ENCODE measurements at places on chromosomes 4 and X.

DNA sequence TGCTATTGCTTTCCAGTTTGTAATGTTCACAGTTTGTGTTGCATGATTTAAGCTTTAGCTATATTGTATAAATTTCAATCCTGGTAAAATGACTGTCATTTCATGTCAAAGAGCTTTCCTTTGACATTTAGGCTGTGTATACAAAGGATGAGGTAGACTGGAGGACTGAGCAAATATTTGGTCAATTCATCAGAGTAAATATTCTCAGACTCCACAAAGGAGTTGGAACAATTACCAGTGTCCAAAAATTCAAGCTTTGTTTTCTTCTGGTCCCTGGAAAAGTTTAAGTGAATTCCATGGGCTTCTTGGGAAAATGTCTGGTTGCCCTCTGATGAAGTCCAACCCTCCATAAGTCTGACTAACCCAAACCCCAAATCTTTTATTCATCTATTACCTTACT is 682.4 kb downstream of the DACH2 start:
- no peak for DNase-seq

GRCh38 chrX:43703211-43703791 is 47.2 kb downstream of the MAOA start:
- DNase-seq: no peak

- no peak for DNase-seq
These were observed 40.5 kb downstream of the CEP44 start for GRCh38 chr4:174324236-174324635.

- no peak for DNase-seq
These were observed 205.9 kb upstream of the CASK start for GRCh38 chrX:42129022-42129940.

- no peak for DNase-seq
These were observed 2138.8 kb downstream of the PCDH7 start for GRCh38 chr4:32858971-32859370.

GRCh38 chr4:7808752-7809151 is 130.9 kb downstream of the AFAP1 start:
- no peak for DNase-seq

DNA sequence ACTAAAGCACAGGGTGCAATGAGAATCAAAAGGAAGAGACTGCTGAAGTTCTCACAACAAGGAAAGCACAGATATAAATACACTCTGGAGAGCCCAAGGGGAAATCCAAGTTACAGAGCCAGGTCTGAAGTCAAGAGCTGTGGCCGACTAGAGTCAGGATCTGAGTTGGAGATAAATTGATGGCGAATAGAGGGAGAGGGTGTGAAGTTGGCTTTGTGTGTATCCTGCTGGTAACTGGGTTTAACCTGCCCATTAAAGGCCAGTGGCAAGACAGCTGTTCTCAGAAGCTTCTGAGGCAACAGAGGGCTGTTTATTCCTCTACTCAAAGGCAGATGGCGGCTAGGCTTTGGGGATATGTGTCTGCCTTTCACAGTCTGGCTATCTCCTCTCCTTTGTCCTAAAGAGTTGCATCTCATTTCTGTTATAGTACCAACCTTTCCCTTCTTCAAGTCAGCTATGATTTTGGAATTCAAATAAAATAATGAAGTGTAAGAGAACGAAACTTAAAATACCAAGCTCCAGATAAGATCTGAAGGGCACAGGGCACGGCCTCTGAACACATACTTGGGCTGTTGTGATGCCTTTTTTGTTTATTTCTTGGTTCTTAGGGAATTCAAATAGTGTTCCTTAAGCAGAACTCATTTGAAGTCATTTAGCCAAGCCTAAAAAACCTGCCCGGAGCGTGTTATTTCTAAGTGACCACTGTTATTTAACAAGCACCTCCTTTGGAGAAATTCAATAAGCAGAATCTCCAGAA is 142.1 kb downstream of the APBB2 start:
- no peak for DNase-seq

GRCh38 chr4:173211838-173212237 is 43.2 kb downstream of the GALNT7 start:
- DNase-seq: no peak

GRCh38 chr4:53748328-53748772 is 157.1 kb upstream of the LNX1 start:
- DNase-seq: no peak

- no peak for DNase-seq
These were observed 20.6 kb downstream of the CLIC2 start for GRCh38 chrX:155313766-155314165.

- DNase-seq: no peak
These were observed 118.6 kb downstream of the CRLF2 start for GRCh38 chrX:1093586-1094421.

- no peak for DNase-seq
These were observed 80.0 kb upstream of the NALF2 start for GRCh38 chrX:69424161-69424560.

GRCh38 chr4:24298911-24299310 is 285.4 kb downstream of the DHX15 start:
- no peak for DNase-seq

GRCh38 chr4:140609548-140610425 is 41.0 kb upstream of the UCP1 start:
- DNase-seq: no peak

GRCh38 chr4:34108391-34108790 is 2135.9 kb downstream of the ARAP2 start:
- no peak for DNase-seq

GRCh38 chr4:174317531-174317930 is 33.8 kb downstream of the CEP44 start:
- no peak for DNase-seq

- no peak for DNase-seq
These were observed 78.5 kb upstream of the PDHA2 start for GRCh38 chr4:95761426-95761825.

GRCh38 chr4:108834835-108835384 is 72.1 kb upstream of the ETNPPL start:
- no peak for DNase-seq

DNA sequence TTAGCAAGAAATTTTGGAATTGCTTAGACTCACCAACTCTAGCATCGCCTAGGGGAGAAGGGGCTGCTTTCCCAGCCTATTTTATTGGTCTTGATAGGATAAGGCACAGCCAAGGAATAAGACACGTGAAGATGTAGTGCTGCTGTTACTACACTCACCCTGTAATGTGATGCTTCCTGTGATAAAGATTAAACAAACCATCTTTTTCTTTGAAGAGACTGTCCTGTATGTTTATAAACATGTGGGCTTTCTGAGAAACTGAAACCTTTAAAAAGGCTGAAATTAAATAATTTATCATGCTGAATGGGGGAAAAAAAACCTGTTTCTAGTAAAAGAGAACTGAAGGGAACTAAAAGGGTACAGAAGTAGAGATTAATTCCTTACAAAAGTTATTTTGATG is 13.2 kb downstream of the TAPT1 start:
- DNase-seq: no peak

GRCh38 chr4:155521382-155521781 is 144.6 kb upstream of the MAP9 start:
- no peak for DNase-seq

- no peak for DNase-seq
These were observed 214.5 kb downstream of the TLL1 start for GRCh38 chr4:166087569-166087968.

DNA sequence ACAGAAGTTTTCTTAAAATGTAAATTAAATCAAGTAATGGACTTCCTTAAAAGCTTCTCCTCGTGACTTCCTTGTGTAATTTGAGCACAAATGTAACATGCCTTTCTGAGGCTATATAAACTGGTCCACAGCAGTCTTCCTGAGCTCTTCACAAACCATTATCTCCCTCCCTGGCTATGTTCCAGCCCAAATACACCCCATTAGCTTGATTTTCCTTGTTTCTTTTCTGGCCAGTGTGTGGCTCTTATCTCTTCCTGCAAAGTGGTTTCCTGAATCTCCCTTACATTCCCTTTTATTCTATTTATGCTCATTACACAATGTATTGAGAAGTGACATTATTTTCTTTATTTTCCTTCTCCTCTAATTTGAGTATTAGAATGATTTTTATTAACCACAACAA is 1085.3 kb upstream of the PCDH10 start:
- no peak for DNase-seq

DNA sequence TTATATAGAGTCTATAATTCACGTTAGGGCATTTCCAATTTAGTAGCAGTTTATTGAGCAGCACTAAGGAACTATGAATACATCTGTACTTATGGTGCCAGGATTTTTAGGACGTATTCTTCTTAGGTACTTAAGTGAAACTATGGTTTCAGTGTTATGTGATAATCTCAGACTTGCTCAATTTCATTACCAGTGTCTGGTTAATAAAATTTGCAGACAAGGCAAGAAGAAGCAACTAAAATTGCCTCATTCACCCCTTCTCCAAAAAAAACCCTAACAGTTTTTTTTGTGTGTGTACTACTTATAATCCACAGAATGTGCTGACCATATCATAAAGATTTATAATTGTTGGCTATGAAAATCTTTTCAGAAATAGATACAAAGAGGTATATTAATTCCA is 6.0 kb upstream of the CXCL10 start:
- DNase-seq: no peak

- no peak for DNase-seq
These were observed 62.8 kb downstream of the BEX3 start for GRCh38 chrX:103439161-103439560.

DNA sequence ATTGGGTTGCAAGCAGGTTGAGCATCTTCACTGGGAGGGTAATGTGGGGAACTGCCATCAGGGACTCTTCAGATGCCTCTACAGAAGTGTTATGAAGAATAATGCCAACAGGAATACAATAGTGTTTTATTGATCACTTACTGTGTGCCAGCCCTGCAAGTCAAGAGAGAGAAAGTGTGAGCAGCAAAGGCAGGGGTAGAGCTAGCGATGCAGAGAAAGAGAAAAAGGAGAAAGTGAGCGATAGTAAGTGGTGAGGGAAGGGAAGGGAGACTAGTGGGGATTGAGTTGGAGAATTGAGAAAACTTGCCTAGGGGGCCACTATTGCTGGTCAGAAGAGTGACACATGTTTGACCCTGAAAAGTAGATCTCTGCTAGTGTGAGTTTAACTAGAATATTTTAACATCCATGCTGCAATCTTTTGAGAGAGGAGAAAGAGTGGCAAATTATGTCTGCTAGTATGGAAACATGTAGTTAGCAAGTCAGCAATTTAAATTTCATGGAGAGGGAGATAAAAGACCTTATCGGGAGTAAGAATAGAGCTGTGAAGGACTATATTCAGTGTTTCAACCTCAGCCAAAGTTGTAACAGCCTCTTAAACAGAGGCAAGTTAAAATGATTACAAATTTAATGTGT is 12.2 kb downstream of the AFF1 start:
- no peak for DNase-seq

GRCh38 chr4:163109967-163110366 is 56.7 kb downstream of the NAF1 start:
- DNase-seq: no peak

DNA sequence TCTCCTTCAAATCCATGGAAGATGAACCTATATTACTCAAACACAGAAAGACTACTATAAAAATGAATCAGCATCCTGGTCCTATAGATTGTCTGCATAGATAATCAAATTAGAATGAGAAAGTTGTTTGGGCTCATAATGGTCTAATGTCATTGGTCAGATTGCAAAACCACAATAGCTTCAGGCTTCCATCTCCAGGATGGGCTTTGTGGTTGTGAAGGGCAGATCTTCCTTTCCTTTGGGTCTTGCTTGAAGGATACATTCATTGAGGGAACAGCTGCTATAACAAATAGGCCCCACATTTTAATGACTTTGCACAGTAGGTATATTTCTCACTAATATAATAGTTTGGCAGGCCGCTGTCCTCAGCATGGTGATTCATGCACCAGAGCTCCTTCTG is 94.3 kb downstream of the REPS2 start:
- no peak for DNase-seq

DNA sequence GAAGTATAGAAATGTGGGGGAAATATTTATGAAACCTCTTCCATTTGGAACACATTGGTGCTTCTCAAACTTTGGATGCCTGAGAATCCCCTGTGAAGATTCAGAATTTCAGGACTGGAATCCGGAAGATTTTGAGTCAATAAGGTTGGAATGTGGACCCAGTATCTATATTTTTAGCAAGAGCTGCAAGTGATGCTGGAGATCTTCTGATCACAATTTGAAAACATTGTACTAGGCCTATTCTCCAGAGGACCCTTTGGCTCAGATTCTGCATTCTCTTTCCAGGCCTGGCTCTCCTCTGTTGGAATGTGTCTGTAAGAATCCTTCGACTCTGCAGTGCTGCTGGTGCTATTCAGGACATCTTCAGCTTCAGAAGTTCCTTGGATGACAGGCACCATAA is 2.4 kb upstream of the PKD2 start:
- no peak for DNase-seq

- DNase-seq: no peak
These were observed at the start of gene MGAT4D for GRCh38 chr4:140497747-140498636. Gene MGAT4D, minus strand, starts transcription at chr4:140498293. Its CDS starts 71 bp downstream, at chr4:140498222.

- no peak for DNase-seq
These were observed 13.2 kb downstream of the HS3ST1 start for GRCh38 chr4:11415409-11416070.

DNA sequence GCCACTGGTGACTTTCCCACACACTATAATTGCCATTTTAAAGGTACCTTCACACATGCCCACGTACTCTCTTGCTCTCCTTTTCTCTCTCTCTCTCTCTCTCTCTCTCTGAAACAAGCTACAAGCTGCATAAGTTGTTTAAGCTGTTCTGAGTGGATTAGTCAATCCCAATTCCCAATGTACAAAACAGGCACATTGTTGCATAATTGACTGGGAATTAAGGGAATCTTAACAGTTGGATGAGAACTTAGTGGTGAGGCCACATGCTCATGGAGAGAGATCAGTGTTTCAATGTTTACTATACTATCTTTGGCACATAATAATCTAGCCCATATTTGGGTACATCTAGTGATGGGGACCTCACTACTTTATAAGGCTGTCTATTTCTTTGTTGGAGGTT is 123.3 kb downstream of the ARHGEF9 start:
- no peak for DNase-seq

DNA sequence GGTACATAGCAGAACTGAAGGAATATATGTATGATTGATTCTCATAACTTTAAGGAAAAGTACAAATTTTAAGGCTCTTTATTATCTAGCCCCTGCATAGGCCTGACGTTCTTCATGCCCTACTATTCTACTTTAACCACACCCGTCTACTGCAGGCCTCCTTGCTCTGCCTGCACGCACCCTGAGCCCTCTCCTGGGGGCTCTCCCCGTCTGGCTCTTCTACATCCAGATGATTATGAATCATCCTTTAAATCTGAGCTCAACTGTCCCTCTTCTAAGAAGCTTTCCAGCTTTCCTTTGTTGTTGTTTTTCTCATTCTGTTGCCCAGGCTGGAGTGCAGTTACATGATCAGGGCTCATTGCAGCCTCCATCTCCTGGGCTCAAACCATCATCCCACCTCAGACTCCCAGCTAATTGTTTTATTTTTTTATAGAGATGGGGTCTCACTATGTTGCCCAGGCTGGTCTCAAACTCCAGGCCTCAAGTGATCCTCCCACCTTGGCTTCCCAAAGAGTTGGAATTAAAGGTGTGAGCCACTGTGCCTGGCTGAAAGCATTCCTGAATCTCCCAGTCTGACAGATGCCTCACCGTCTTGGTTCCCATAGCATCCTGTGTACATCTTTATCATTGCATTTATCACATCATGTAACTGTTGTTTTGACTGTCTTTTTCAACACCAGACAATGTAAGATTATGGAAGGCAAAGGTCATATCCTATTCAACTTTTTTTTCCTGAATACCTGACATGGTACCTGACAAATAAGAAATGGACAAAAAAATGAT is 89.2 kb downstream of the WDFY3 start:
- DNase-seq: no peak

- DNase-seq: no peak
These were observed 191.7 kb downstream of the DHX15 start for GRCh38 chr4:24392613-24393012.

- no peak for DNase-seq
These were observed 1535.8 kb upstream of the PCDH10 start for GRCh38 chr4:131613086-131613823.

- DNase-seq: no peak
These were observed 202.2 kb downstream of the RAPGEF2 start for GRCh38 chr4:159305129-159305528.
